Lung (tissue), 17 donors: ENCODE measurements at places on chromosomes 2 and 18. TPM values are rescaled to one million over a fixed set of nuclear protein-coding genes. Genes with fewer than 3 reads are reported as not detected.

The EDAR gene
- 0.37 TPM for total RNA-seq

The MARCO gene
- 213 TPM for total RNA-seq

The ACTG2 gene
- total RNA-seq = 20.5 TPM

The PRR30 gene
- total RNA-seq = not detected

The TM4SF20 gene
- not detected for total RNA-seq

The CD207 gene
- 0.11 TPM for total RNA-seq

The LBX2 gene
- 0.63 TPM for total RNA-seq

The CDCA7 gene
- 2.4 TPM for total RNA-seq

The PRKAG3 gene
- total RNA-seq = not detected

The GKN1 gene
- total RNA-seq = not detected

The IGFBP5 gene
- total RNA-seq = 196 TPM

The PCARE gene
- not detected for total RNA-seq

The GRB14 gene
- total RNA-seq = 20.2 TPM

The CFAP221 gene
- 63.5 TPM for total RNA-seq

- peaks cover 27% of the 10 kb centered on the region for H3K36me3 ChIP-seq
- no peak overlapping the region for H3K4me3 ChIP-seq
- H3K4me1 ChIP-seq = no peaks in the 10 kb centered on the region
- H3K27ac ChIP-seq = no peak overlapping the region
- DNase-seq = no peak
- no peaks in the 10 kb centered on the region for H3K27me3 ChIP-seq
Measured at GRCh38 chr2:17735864-17736263, 17.7 kb downstream of the SMC6 start.

- no peak for DNase-seq
- no peaks in the 10 kb centered on the region for H3K27me3 ChIP-seq
- H3K4me1 ChIP-seq = peaks cover 10% of the 10 kb centered on the region
- H3K27ac ChIP-seq = no peak overlapping the region
Measured at GRCh38 chr2:112680666-112681101, 34.9 kb downstream of the SLC20A1 start.

DNA sequence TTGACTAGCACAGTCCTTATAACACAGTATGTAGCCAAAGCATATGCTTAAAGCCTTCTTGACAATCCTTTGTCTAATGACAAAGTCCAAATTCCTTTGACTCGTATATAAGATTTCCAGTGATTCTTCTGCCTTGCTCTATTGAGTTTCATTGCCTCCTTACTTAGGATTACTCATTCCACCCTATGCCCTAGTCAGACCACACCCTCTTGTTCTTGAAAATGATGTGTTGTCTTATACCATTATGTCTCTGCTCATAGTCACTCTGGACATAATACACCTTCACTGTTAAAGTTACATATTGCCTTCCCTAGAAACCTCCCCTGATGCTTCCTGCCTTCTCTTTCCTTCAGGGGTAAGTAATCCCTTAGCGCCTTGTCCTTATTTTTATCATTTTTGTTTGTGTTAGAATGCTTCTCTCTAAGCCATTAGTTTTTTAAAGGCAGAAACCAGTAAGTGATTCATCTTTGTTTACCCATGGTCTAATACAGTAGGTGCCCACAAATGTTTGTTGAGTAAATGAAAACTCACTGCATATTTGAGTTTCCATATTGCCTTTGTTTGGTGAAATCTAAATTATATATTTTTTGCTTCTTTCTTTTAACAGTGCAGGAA lies 19.3 kb downstream of the GPD2 start:
- H3K4me1 ChIP-seq = no peaks in the 10 kb centered on the region
- no peak for DNase-seq
- no peaks in the 10 kb centered on the region for H3K27me3 ChIP-seq
- no peaks in the 10 kb centered on the region for H3K36me3 ChIP-seq
- H3K27ac ChIP-seq = no peak overlapping the region

GRCh38 chr2:139386401-139386800 lies 606.2 kb upstream of the NXPH2 start:
- DNase-seq = no peak
- H3K4me1 ChIP-seq = no peaks in the 10 kb centered on the region
- H3K4me3 ChIP-seq = no peak overlapping the region
- H3K36me3 ChIP-seq = no peaks in the 10 kb centered on the region
- H3K27me3 ChIP-seq = no peaks in the 10 kb centered on the region

DNA sequence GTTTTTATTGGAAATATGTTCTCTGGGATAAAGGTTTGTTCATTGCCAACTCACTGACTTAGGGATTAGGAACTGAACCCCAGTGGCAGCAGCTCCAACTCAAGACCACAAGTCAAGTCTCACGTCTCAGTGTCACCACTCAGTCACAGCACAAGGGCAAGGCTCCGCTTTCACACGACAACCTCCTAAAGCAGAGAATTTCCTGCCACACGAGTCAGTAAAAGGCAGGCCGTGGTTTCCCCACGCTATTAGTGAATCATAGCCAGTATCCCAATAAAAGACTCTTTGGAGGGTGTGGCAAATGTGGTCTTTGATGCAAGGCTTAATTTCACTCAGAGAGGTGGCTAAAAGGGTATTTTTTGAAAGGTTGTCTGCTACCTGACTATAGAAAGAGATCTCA lies 57.6 kb downstream of the PIEZO2 start:
- no peak overlapping the region for H3K27ac ChIP-seq
- no peak overlapping the region for H3K4me3 ChIP-seq
- DNase-seq = no peak
- no peaks in the 10 kb centered on the region for H3K27me3 ChIP-seq
- H3K4me1 ChIP-seq = peaks cover 5% of the 10 kb centered on the region

DNA sequence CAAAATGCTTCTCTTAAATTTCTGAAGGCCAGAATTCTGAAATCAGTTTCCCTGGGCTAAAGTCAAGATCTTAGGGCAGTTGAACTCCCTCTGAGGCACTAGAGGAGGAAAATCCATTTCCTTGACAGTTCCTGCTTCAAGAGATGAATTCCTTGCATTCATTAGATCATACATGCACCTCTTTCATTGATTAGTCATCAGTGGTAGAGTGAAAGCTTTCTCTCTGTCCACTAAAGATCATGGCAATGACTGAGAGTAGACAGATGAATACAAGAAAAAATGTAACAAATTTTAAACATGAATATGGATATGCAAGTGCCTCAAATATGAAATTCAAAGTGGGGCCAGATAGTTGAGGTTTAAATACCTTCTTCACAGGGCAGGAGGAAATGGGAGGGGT lies 693.4 kb upstream of the TMEFF2 start:
- no peak for DNase-seq
- H3K36me3 ChIP-seq = no peaks in the 10 kb centered on the region
- no peak overlapping the region for H3K4me3 ChIP-seq
- H3K4me1 ChIP-seq = no peaks in the 10 kb centered on the region
- H3K27me3 ChIP-seq = no peaks in the 10 kb centered on the region
- no peak overlapping the region for H3K27ac ChIP-seq

GRCh38 chr2:21046506-21046905 lies 2.6 kb upstream of the APOB start:
- H3K4me1 ChIP-seq = no peaks in the 10 kb centered on the region
- no peaks in the 10 kb centered on the region for H3K27me3 ChIP-seq
- DNase-seq = no peak
- no peak overlapping the region for H3K27ac ChIP-seq

- H3K4me3 ChIP-seq = no peak overlapping the region
- H3K36me3 ChIP-seq = no peaks in the 10 kb centered on the region
- DNase-seq = no peak
- H3K4me1 ChIP-seq = no peaks in the 10 kb centered on the region
- no peak overlapping the region for H3K27ac ChIP-seq
Measured at GRCh38 chr2:61597300-61598289, 59.4 kb upstream of the XPO1 start.

- H3K27me3 ChIP-seq = no peaks in the 10 kb centered on the region
- no peak for DNase-seq
- H3K27ac ChIP-seq = no peak overlapping the region
- peaks cover 25% of the 10 kb centered on the region for H3K4me1 ChIP-seq
- no peaks in the 10 kb centered on the region for H3K36me3 ChIP-seq
- no peak overlapping the region for H3K4me3 ChIP-seq
Measured at GRCh38 chr18:48170651-48171050, 238.5 kb downstream of the ZBTB7C start.

DNA sequence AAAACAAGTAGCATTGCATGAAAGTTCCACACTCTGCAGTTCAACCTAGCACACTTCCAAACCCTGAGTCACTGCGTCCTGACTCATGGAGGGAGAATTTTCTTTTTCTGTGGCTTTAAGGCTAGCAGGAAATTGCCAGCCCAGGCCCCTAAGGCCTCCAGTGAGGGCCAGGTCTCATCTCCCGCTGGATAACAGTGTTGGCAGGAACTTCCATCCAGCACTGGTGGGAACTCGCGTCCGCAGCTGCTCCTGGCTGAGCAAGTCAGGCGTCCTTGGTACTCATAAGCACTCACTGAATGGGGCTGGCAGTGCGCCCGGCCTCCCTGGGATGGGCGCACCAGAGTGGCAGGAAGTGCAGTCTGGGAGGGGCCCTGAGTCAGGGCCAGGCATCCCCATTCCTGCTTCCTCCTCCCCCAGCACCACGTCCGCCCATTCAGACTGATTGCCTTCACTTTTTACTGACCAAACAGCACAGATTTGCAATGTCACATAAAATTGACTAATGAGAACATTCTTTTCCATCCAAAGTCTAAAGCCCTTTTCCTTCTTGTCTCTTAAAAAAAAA lies 14.3 kb downstream of the MALL start:
- no peaks in the 10 kb centered on the region for H3K36me3 ChIP-seq
- H3K4me3 ChIP-seq = no peak overlapping the region
- H3K27ac ChIP-seq = peak overlapping the region; percentile 96
- H3K27me3 ChIP-seq = no peaks in the 10 kb centered on the region
- peaks cover 14% of the 10 kb centered on the region for H3K4me1 ChIP-seq
- peak; percentile 95 for DNase-seq

- DNase-seq = peak; percentile 85
- no peaks in the 10 kb centered on the region for H3K36me3 ChIP-seq
- H3K27me3 ChIP-seq = peaks cover 38% of the 10 kb centered on the region
- H3K27ac ChIP-seq = no peak within 1 kb of the TSS
- no peak within 1 kb of the TSS for H3K4me3 ChIP-seq
Measured at GRCh38 chr18:72544092-72544886, at the start of gene CBLN2. Gene CBLN2 (minus strand): TSS chr18:72544342. CDS start chr18:72542160, 2,182 bp downstream.

GRCh38 chr2:64391424-64391823 lies 62.5 kb upstream of the LGALSL start:
- no peak overlapping the region for H3K4me3 ChIP-seq
- no peaks in the 10 kb centered on the region for H3K4me1 ChIP-seq
- no peaks in the 10 kb centered on the region for H3K36me3 ChIP-seq
- H3K27me3 ChIP-seq = no peaks in the 10 kb centered on the region
- DNase-seq = no peak
- H3K27ac ChIP-seq = no peak overlapping the region

- no peak overlapping the region for H3K27ac ChIP-seq
- no peaks in the 10 kb centered on the region for H3K36me3 ChIP-seq
- no peaks in the 10 kb centered on the region for H3K4me1 ChIP-seq
- H3K4me3 ChIP-seq = no peak overlapping the region
Measured at GRCh38 chr2:151071382-151071781, 190.3 kb downstream of the RBM43 start.

DNA sequence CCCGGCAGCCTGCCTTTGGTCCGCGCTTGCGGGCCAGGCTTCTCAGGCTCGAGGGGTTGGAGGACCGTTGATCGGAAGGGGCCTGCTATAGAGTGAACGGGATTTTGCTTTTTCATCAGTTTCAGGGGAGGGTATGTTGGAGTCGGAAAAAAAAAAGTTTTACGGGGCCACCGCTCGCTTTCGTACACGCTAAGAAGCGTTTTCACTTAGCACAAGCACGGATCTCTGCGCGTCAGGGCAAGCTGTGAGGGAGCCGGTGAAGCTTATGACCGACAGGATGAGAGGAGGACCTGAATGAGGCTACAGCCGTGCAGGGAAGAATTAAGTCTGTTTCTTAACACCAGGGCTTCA lies 443 bp downstream of the CPSF3 start:
- peaks cover 22% of the 10 kb centered on the region for H3K4me1 ChIP-seq
- H3K4me3 ChIP-seq = peak overlapping the region; percentile 90
- H3K27me3 ChIP-seq = no peaks in the 10 kb centered on the region

- H3K4me3 ChIP-seq = no peak overlapping the region
- H3K4me1 ChIP-seq = no peaks in the 10 kb centered on the region
- H3K27me3 ChIP-seq = no peaks in the 10 kb centered on the region
Measured at GRCh38 chr18:49162226-49162864, 211.6 kb upstream of the SMAD7 start.

- no peak overlapping the region for H3K4me3 ChIP-seq
- H3K27ac ChIP-seq = no peak overlapping the region
- no peaks in the 10 kb centered on the region for H3K27me3 ChIP-seq
Measured at GRCh38 chr2:126828051-126828450, 70.6 kb upstream of the TEX51 start.

- no peaks in the 10 kb centered on the region for H3K36me3 ChIP-seq
- no peak for DNase-seq
- H3K27ac ChIP-seq = no peak overlapping the region
- H3K27me3 ChIP-seq = no peaks in the 10 kb centered on the region
- no peak overlapping the region for H3K4me3 ChIP-seq
Measured at GRCh38 chr2:121966663-121967062, 211.2 kb downstream of the TSN start.

- H3K4me1 ChIP-seq = peaks cover 1% of the 10 kb centered on the region
- no peak for DNase-seq
- H3K27ac ChIP-seq = no peak overlapping the region
- no peaks in the 10 kb centered on the region for H3K36me3 ChIP-seq
Measured at GRCh38 chr2:171512014-171512413, 10.3 kb upstream of the CYBRD1 start.

DNA sequence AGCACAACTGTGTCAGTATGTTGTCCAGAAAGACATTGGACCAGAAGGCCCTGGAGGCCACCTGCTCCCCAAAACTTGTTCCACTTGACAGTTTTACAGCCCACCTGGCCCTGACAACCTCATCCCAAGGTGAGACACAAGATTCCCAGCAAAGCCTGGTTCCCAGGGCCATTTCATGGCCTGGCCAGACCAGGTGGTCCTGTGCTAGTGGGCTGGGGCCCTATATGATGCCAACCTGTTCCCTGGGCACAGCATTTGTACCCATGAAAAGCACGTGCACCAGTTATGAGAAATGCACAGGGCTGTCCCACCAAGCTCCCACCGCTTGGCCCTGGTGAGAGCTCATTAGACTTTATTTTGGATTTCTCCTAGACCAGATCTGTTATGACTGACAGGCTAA lies 6.0 kb upstream of the SP140L start:
- no peaks in the 10 kb centered on the region for H3K36me3 ChIP-seq
- H3K4me3 ChIP-seq = no peak overlapping the region
- no peaks in the 10 kb centered on the region for H3K4me1 ChIP-seq
- H3K27me3 ChIP-seq = no peaks in the 10 kb centered on the region
- no peak for DNase-seq
- no peak overlapping the region for H3K27ac ChIP-seq

GRCh38 chr2:62338111-62338510 lies 142.2 kb downstream of the B3GNT2 start:
- no peak overlapping the region for H3K4me3 ChIP-seq
- H3K36me3 ChIP-seq = no peaks in the 10 kb centered on the region
- H3K4me1 ChIP-seq = no peaks in the 10 kb centered on the region

GRCh38 chr2:200172521-200172920 lies 134.0 kb upstream of the SPATS2L start:
- no peaks in the 10 kb centered on the region for H3K27me3 ChIP-seq
- H3K4me1 ChIP-seq = no peaks in the 10 kb centered on the region
- H3K36me3 ChIP-seq = no peaks in the 10 kb centered on the region
- no peak overlapping the region for H3K4me3 ChIP-seq
- H3K27ac ChIP-seq = no peak overlapping the region
- no peak for DNase-seq

- H3K4me1 ChIP-seq = no peaks in the 10 kb centered on the region
- no peaks in the 10 kb centered on the region for H3K27me3 ChIP-seq
- no peak overlapping the region for H3K27ac ChIP-seq
- no peak for DNase-seq
- H3K36me3 ChIP-seq = no peaks in the 10 kb centered on the region
Measured at GRCh38 chr2:204611017-204611631, 65.8 kb downstream of the PARD3B start.

GRCh38 chr2:64987956-64988419 lies 1.2 kb upstream of the SLC1A4 start:
- no peaks in the 10 kb centered on the region for H3K27me3 ChIP-seq
- peak overlapping the region; percentile 69 for H3K4me3 ChIP-seq
- H3K36me3 ChIP-seq = no peaks in the 10 kb centered on the region
- peak; percentile 86 for DNase-seq
- peaks cover 8% of the 10 kb centered on the region for H3K4me1 ChIP-seq
